ENCODE measurements at places on chromosomes 3 and 15.

DNA sequence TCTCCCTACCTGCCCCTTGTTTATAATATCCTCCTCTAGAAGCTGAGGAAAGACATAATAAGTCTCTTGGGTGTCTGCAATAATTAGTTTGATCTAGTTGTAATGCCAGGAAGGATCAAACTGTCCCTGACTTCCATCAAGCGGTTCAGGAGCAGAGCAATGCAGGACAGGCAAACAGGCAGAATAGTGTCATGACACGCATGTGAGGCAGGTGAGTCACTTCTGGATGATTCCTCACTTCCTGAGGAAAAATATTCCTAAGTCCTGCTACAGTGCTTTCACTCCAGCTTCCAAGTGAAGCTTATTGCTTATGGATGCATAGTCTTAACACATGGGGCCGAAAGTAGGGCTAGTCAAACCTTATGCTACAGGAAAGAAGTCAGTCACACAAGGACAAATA, 85.8 kb downstream of the GREM1 start:
- no peak for DNase-seq

GRCh38 chr3:38782148-38782547, 33.9 kb downstream of the SCN10A start:
- no peak for DNase-seq

DNA sequence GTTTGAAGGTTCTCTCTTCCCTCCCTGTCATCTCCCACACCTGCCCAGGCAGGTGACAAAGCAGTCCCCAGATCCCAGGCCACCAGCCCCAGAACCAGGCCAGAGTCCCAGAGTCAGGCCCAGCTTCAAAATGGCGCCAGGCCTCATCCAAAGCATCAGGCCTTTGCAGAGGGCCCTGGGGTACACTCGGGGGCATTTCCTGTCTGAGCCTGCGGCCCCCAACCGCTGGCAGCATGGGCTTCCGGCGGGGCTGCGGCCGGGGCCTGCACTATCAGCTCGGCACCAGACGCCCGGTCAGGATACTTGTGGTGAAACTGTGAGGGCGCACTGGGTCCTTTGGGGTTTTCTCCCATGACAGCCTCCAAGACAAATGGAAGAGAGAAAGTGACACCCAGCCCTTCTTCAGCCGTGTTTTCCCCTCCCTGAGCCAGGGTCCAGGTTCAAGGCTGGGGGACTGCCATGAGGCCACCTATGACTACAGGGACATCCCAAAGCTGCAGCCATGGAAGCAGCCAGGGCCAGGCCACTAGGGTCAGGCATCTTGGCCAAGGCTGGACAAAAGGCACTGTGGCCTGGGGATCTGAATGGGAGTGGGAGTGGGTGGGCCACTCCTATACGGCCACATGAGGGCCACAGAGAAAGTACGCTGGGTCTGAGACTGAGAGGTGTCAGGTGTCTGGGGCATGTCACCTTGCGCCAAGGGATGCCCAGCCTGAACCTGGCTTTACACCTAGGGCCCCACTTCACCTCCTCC, 33.9 kb downstream of the RPN1 start:
- DNase-seq = no peak

DNA sequence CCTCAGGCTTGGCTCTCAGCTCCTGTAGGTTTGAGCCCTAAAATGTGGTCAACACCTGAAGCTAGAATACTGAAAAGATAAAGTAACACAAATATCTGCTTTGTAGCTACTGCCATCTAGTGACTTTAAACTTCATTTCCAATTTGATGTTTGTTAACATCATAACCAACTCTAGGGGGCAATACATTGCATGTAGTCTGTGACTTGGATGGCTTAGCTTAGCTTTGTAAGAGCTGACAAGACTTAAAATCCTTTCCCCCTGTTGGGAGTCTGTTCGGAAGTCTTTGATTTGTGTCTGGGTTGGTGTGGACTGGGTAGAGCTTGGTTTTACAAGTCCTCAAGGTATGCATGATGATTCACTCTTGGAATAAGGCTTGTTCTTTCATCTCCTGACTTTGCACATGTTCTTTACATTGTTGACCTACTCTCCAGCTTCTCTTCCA, 51.7 kb downstream of the SCN11A start:
- no peak for DNase-seq

GRCh38 chr15:94335616-94336015, 104.3 kb downstream of the MCTP2 start:
- DNase-seq = no peak

Measured in stimulated activated CD8-positive, alpha-beta memory T cell treated with anti-CD3 and anti-CD28 coated beads, Interleukin-15, amount 100 ng/mL, for 48 hours (primary cell).